ENCODE measurements at places on chromosomes 13 and 19. TPM values are rescaled to one million over a fixed set of nuclear protein-coding genes. Genes with fewer than 3 reads are reported as not detected.

Gene ADPRHL1
- 1.3 TPM for total RNA-seq

Gene NFIX
- total RNA-seq: 9.6 TPM

Gene RASAL3
- total RNA-seq: not detected

Gene ZNF865
- 1.0 TPM for total RNA-seq

Gene SYNE4
- total RNA-seq: 0.94 TPM

Gene KIRREL2
- 0.19 TPM for total RNA-seq

Gene HIF3A
- total RNA-seq: not detected

Gene ZFR2
- not detected for total RNA-seq

Gene NLRP4
- 4.7 TPM for total RNA-seq

Gene ZNF442
- total RNA-seq: 0.72 TPM

Gene GYS1
- total RNA-seq: 31.9 TPM

Gene FAM216B
- total RNA-seq: not detected

Gene ZNF414
- 7.0 TPM for total RNA-seq

Gene ICAM4
- total RNA-seq: not detected

Gene ERICH6B
- not detected for total RNA-seq

Gene ZNF284
- total RNA-seq: 1.1 TPM

Gene HDGFL2
- total RNA-seq: 22.0 TPM

Gene ETV2
- total RNA-seq: 4.9 TPM

Gene FGF21
- total RNA-seq: not detected

Gene B3GNT3
- not detected for total RNA-seq

Gene CATSPERD
- not detected for total RNA-seq

Gene MBD3L2
- total RNA-seq: not detected

Gene ZNF628
- 3.9 TPM for total RNA-seq

Gene ZNF780A
- total RNA-seq: 9.2 TPM

Gene ZNF575
- not detected for total RNA-seq

Gene KLK15
- not detected for total RNA-seq

Gene SYT3
- 4.5 TPM for total RNA-seq

Gene KLF2
- 0.23 TPM for total RNA-seq

Gene CD70
- total RNA-seq: not detected

Gene NDUFS7
- 87.2 TPM for total RNA-seq

Gene LGALS14
- total RNA-seq: not detected

Gene PDE4C
- total RNA-seq: 0.06 TPM

Gene CBY2
- not detected for total RNA-seq

Gene SLC25A41
- total RNA-seq: not detected

Gene APLP1
- 28.7 TPM for total RNA-seq

Gene KLK1
- not detected for total RNA-seq

Gene SLC7A10
- not detected for total RNA-seq
